ENCODE measurements at places on chromosomes 6 and 20.

DNA sequence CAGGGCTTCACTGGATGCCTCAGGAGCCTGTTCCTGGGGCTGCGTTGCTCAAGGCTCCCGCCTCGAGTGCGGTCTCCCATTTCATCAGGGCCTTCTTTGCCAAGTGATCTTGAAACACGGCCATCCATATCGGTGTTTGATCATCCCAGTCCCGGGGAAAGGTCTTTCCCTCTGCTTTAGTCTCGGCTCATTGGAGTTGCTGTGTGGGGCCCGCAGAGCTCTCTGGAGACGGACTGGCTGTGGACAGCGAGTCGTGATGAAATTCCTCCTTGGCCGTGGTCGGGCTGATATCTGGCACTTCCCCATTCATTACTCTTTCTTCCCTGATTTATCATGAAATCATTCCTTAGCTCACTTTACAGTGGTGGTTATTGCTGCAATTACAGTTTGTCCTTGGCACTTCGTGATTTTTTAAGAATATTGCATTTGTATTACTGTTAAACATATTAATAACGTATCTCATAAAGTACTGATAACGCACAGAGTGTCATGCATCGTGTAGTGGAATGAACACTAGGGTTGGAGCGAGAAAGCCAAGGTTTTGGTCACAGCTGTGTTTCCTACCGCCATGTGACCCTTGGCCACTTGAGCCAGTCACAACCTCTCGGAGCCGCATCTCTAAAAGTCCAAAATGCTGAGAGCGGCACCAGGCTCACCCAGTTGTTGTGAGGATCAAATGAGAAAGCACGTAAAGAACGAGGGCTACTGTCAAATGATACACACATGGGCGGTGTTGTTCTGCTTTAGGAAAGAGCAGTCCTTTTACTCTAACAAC lies 71.8 kb downstream of the MTHFD1L start:
- no peak for DNase-seq

GRCh38 chr6:137240168-137240567 lies 21.0 kb upstream of the IFNGR1 start:
- DNase-seq: peak; percentile 65

DNA sequence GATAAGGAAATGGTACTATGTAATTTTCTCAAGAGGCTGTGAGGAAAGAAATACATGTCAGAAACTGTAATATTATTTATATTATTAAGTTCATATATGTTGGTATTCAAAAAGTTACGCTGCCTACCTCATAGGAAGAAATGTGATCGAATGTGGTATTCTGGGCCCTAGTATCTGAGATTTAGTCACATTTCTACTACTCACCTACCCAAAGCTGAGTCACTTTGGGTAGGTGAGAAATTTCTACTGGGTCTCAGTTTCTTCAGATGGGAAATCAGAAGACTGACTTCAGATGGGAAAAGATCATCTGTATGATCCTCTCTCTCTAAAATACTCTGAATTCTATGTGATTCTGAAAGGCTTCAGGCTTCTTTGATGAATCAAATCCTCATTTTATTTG lies 411.0 kb downstream of the SYNE1 start:
- no peak for DNase-seq

DNA sequence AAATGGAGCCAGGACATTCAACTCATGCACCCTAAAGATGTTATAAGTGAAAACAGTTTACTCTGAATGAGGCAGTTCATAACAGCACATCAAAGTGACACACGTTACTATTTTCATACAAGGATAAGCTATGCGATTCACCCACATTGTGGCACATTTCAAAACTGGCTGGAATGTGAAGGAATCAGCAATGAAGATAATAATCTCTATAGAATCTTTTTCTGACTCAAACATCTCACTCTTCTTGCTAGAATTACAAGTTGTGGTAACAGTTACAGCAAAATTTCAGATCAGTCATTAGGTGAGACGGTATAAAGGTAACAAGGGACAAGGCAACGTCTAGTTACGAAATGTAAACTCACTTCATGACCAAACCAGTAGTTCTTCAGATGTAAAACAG lies 17.5 kb downstream of the TMEM244 start:
- DNase-seq: peak; percentile 19

DNA sequence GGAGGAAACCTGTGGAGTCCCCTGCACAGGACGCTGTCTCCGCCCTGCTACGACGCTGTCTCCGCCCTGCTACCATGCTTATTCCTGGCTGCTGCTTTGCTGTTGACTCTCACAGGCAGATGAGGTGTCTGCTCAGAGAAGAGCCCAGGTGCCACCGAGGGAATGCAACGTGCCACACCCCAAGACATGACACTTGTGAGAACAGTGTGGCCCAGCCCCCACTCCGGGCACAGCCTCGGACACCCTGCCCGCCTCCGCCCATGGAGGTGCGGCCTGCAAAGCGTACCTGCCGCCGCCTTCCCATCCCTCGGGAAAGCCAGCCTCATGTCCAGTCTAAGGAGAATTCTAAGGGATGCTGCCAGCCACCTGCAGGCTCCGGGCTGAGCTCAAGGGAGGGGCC lies 15.6 kb upstream of the MRGBP start:
- no peak for DNase-seq

DNA sequence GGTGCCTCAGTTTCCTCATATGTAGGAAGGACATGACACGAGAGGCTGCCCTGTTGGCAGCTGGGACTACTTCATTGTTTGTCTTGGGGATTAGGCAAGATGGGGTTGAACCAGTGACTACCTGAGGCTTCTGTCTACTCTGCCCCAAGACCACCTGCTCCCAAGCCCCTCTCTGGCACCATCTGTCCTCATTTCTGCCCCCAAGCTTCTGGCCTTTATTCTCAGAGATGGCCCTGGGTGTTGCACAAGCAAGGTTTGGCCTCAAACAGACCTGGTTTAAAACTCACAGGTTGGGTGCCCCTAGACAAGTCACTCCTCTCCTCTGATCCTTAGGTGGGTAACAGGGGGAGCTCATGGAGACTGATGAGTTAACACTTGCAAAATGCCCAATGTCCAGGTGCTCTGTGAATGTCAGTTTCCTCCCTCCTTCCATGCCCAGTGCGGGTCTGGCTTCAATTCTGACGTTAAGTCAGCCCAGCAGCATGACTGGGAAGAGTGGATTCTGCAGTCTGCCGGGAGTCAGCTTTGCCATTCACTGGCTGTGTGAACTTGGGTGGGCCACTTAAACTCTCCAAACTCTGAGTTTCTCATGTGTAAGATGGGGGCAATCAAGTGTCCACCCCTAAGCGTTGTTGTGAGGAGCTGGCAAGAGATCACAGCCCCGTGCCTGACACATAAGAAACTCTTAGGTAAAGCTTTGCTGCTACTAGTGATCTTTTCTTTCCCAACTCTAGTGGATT lies 84.5 kb upstream of the TOX2 start:
- no peak for DNase-seq
